GM18507 (cell line): ENCODE measurements at places on chromosomes 5 and 9.

DNA sequence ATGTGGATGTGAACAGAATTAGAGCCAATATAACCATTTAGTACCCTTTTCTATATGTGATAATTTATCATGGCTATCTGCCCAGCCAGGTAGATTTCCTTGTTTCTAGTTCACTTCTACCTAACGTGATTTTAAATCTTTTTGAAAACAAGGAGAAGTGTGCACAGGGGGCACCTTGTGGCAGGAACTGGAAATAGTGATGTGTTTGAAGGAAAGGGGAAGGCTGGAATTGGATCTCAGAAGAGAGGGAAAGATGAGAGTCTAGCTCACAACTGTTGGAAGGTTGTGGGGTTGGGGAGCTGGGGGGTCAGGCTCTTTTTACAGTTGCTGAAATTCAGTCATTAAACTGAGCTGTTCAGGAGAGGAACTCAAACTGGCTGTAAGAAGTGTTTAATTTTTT is 219.5 kb downstream of the KCTD16 start:
- no peak for DNase-seq

DNA sequence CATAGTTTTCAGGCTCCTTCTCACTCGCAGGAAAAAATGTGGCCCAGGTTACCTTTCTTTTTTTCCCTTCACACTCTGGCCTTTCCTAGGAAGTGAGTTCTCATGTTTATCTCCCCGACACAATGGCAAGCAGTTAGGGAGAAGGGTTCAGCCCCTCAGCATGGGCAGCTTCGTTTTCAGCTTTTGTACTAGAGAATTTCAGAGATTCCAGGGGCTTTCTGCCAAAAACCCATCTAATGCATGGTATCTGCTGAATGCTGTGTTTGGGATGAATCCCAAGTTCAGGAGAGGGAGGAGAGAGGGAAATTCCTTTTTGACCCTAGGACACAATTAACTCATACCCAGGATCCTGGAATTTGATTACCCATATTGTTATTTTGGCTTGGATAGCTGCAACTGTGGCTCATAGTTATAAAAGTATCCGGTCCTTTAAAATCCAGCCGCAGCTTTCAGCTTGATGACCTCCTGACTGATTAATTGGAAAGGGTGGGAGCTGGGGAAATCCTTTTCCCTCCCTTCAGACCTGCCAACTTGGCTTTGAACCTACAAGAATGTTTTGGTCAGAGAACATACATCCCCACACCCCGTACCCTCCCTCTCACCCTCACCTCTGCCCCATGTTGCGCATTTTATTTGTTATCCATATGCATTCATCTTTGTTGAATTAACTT is 78.4 kb downstream of the TMEM252 start:
- no peak for DNase-seq

GRCh38 chr5:130138406-130139045 is 234.3 kb downstream of the CHSY3 start:
- no peak for DNase-seq

GRCh38 chr9:86369810-86370209 is 15.6 kb upstream of the TUT7 start:
- no peak for DNase-seq

GRCh38 chr9:133004999-133005760 is 25.6 kb upstream of the GTF3C5 start:
- no peak for DNase-seq

DNA sequence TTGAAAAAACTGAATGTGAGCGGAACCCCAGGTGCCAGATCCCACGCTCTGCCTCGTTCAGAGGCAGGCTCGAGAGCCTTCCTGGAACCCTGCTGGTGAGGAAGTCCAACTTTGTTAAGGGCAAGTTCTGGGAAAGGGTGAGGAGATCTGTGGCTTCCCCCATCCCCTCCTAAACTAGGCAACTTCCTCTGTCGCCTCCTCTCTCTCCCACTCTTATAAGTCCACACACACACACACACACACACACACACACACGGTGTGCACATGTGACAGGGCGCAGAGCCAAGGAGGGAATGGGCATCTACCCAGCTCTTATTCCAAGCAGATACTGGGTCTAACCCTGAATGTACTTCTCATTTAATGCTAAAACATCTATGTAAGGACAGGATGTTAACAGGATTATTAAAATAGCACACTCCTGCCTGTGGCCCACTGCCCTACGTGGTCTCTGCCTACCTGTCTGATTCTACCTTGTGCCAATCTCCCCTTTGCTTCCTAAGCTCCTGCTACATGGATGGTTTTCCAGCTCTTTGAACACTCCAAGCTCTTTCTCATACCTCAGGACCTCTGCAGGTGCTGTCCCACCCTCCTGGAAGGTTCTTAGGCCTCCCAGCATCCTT is 72.4 kb upstream of the FBXW11 start:
- no peak for DNase-seq

GRCh38 chr5:105616599-105616998 is 2054.0 kb upstream of the NUDT12 start:
- no peak for DNase-seq

DNA sequence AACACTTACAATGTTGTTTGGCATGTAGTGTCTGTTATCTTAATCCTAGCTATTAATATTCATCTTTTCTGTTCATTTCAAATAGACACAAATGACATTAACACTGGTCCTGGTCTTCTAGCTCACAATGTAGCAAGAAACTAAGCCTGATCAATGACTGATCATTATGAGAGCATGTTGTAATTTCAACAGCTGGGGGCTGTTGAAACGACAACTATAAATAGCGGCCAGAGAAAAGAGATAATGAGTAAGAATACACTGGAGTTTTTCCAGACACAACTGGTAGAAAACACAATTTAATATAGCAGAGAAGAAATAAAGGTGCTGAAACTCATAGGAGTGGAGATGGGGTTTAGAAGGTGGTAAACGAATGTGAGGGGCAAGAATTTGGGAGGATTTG is 89.2 kb downstream of the HTR4 start:
- DNase-seq: no peak

DNA sequence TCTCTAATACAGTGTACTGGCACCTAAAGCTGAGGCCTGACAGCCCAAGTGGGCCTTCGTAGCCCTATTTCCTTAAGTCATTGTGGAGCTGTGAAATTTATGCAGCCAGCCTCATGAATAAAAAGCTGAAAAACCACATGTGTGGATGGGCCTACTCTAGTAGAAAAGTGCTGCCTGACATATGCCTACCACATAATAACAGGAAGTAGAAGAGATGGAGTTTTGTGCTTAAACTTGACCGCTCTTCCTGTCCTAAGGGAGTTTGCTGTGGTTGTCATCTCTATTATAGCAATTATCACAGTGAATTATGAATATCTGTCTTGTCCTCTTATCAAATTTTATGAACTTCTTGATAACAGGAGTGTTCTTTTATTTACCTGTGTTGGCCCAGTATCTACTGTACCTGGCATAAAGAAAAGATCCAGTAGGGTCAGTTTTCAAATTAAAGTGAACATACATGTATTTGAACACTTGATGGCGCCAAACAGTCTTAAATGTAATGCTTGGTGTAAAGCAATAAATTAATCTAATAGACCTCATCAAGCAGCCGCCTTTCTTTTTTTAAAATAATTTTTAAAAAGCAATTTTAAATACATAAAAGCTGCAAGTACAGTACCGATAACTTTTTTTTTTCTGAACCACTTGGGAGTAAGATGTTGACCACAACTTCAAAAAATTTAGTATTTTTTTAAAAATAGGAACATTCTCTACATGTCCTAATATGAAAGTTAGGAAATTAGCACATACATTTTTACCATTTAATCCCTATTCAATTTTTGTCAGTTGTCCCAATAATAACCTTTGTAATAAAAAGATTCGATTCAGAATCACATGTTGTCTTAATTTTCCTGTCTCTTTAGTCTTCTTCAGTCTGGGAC is 51.0 kb downstream of the FKTN start:
- DNase-seq: peak; percentile 3

- DNase-seq: peak; percentile 7
Observed at GRCh38 chr5:80607832-80608231, 37.8 kb upstream of the ANKRD34B start.

GRCh38 chr9:27683181-27683580 is 109.9 kb upstream of the C9orf72 start:
- no peak for DNase-seq

DNA sequence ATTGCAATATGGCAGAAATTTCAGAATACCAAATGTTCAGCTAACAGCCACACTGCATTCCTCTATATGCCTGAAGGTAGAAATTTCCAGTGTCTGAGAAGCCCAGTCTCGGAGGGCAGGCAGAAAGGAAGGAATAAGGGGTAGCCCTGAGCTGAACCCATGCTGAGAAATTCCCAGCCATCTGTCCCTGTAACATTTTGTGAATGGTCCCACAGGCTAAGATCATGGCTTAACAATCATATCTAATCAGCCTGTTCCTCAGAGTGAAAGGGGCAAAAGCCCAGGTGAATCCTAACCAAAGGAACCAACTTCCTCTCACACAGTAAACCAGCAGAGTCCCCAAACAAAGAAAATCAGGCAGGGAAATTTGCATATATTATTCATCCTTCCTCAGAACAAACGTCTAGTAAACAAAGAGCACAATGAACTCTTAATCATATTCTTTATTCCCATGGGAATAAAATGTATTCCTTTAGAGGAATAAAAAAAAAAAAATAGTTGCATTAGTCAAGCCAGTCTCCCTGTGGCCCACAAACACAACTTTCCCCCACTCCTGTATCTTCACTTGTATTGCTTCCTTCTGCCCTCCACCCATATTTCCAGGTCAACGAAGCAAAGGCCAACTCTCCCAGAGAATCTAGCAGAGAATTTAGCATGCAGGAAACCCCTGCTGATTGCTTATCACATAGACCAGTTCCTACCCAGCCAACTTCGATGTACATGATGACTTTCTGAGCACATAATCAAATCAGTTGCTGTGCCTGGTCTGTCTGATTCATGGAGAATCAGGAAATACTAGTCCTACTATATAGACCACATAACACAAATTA is 257.6 kb downstream of the FAM114A2 start:
- no peak for DNase-seq
